ENCODE measurements at places on chromosomes 12 and 14.

- H3K4me1 ChIP-seq, result no peaks in the 10 kb centered on the region
- no peak overlapping the region for H3K4me3 ChIP-seq
- no peaks in the 10 kb centered on the region for H3K27me3 ChIP-seq
- DNase-seq, result no peak
- no peaks in the 10 kb centered on the region for H3K36me3 ChIP-seq
- no peak overlapping the region for H3K27ac ChIP-seq
Observed at GRCh38 chr12:65607401-65607841, 216.9 kb upstream of the HMGA2 start.

DNA sequence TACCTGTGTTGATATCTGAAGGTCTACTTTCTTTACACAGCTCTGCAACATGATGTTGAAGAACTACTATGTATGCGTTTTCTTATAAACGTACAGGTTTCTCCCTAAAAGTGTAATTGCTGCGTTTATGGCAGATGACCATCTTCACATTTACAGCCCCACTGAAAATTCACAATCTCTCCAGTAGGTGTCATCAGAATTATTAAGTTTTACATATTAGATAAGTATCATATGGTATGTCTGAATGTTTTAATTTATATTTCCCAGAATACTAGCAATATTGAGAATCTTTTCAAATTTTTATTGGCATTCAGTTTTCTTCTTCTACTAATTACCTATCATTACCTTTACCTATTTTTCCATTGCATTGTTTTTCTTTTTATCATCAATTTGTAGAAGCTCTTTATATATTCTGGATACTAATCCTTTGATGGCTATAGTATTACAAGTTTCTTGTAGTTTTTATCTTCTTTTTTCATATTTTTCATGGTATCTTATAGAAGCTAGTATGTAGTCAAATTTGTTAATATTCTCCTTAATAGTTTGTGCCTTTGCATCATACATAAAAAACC lies 123.5 kb downstream of the CAPZA3 start:
- no peaks in the 10 kb centered on the region for H3K36me3 ChIP-seq
- no peak overlapping the region for H3K4me3 ChIP-seq
- H3K27me3 ChIP-seq, result no peaks in the 10 kb centered on the region
- H3K27ac ChIP-seq, result no peak overlapping the region

DNA sequence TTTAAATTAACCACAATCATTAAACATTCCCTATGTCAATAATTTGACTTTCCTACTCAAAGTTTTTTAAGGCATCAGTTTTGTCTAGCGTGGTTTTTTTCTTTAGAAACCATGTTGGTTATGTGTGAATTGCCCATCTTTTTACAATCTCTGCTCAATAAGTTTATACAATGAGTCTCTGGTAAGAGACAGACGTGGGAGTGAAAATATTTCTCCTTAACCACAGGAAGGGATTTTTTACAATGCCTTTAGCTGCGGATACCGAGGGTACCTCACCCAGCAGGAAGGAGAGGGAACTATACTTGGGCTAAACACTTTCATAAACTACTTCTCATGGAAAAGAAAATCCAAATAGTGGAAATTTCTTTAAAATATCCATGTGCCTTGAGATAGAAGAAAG lies 191.4 kb upstream of the BCL2L14 start:
- no peak overlapping the region for H3K27ac ChIP-seq
- H3K4me1 ChIP-seq, result no peaks in the 10 kb centered on the region
- H3K27me3 ChIP-seq, result no peaks in the 10 kb centered on the region
- no peak overlapping the region for H3K4me3 ChIP-seq

DNA sequence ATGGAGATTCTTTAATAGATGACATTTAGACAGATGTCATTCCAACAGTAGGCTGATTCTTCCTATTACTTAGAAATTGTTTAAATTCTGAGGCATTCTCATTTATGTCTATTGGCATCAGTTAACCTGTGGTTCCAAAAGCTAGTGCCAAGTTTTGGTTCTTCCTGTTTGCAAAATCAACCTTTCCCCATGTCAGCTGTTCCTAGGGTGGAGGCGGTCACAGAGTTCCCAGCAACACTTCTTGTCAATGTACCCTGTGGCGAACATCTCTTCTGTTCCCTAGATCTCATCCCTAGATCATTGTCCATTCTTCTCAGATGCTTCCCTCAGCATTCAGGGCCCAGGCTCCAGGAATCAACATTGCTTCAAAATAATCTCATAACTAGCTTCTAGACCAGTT lies 140.9 kb downstream of the PHLDA1 start:
- no peaks in the 10 kb centered on the region for H3K27me3 ChIP-seq
- H3K36me3 ChIP-seq, result no peaks in the 10 kb centered on the region
- H3K4me3 ChIP-seq, result no peak overlapping the region
- no peak for DNase-seq
- H3K4me1 ChIP-seq, result no peaks in the 10 kb centered on the region
